T-helper 2 cell (primary cell): ENCODE measurements at places on chromosomes 6 and 20.

DNA sequence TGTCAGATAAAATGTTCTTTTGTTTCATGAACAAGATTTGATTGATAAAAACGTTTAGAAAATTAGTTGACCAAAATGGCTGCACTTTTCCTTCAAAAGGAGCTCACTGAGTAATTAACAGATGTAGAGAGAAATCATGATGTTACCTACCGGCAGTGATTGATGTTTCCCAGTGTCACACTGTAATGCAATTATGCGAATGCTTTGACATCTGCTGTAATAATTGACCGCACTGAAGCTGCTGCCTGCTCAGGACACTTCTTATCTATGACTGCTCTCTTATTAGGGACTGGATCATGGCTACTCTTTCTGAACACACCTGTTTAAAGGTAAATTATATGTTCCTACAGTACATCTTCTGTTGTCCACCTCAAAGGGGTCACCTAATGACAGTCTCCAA is 94.6 kb downstream of the GPR63 start:
- no peak for DNase-seq

- no peak for DNase-seq
Measured at GRCh38 chr6:2384528-2384927, 139.1 kb upstream of the GMDS start.

DNA sequence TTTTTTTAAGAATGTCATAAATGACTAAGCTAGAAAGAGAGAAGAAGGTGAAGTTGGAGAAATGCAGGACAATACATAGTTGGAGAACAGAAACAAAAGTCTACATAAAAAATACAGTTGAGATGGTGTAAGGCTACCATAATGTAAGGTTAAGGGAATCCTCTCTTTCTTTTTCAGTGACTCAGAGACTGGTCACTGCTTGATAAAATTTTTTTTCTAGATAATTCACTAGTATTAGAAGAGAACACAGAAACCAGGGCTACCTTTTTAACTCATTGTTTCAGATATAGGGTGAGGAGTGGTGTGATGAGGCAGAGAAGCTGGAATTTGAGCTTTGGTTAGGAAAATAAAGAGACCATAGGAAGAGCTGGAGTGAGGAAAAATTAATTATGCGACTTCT is 18.2 kb upstream of the EDN1 start:
- DNase-seq, result no peak

GRCh38 chr6:12381587-12381986 is 91.4 kb downstream of the EDN1 start:
- DNase-seq, result no peak

- DNase-seq, result peak; percentile 16
Measured at GRCh38 chr6:15956205-15957106, 172.4 kb upstream of the MYLIP start.

GRCh38 chr20:46264391-46265266 is 43.7 kb downstream of the CDH22 start:
- no peak for DNase-seq

- no peak for DNase-seq
Measured at GRCh38 chr6:30100585-30101443, 12.1 kb downstream of the TRIM31 start.
